ENCODE measurements at places on chromosomes 1 and 21.

GRCh38 chr1:21861602-21862429 lies 49.8 kb downstream of the LDLRAD2 start:
- DNase-seq = no peak

DNA sequence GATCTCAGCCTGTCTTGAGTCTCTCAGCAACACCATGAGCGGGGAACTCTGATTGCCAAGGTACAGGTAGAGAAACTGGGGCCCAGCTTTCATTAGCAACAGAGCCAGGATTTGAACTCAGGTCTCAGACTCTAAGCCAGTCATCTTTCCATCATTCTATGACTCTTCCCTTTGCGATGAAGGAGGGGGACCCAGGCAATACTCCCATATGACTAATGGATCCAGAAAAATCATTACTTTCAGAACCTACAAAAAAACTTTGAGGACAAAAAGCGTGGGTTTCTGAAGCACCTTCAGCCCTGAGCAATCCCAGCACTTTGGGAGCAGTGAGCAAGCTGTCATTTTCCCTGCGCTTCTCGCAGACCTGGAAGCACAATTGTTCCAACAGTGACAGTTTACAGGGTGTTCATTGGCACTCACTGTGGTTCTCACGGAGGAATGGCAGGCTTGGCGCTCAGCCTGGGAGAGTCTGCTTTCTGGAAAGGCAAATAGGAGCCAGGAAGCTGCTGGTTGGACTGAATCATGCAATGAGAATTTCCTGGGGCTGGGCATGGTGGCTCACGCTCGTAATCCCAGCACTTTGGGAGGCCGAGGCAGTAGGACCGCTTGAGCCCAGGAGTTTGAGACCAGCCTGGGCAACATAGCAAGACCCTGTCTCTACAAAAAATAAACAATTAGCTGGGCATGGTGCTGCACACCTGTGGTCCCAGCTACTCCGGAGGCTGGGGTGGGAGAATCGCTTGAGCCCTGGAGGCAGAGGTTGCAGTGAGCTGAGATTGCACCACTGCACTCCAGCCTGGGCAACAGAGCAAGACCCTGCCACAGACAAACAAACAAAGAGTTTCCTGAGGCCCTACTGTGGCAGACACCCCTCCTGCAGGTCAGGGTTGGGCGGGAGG lies 40.1 kb downstream of the SLC2A7 start:
- no peak for DNase-seq

DNA sequence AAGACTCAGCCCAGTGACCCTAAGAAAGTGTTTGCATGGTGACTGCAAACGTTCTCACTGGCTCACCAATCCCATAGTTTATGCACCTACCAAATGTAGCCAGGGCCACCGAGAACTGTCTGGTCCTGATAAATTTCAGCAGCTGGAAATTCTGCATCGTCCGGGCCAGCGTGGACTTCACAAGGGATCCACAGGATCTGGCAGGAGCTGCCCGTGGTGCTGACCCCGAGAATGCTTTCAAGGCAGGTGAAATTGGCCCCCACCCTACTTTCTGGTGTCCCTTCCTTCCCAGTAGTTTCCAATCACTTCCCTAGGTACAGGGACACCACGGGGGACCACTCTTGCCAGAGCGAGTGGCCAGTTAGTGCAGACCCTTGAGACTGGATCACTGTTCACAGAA lies 26.2 kb downstream of the UBASH3A start:
- no peak for DNase-seq

DNA sequence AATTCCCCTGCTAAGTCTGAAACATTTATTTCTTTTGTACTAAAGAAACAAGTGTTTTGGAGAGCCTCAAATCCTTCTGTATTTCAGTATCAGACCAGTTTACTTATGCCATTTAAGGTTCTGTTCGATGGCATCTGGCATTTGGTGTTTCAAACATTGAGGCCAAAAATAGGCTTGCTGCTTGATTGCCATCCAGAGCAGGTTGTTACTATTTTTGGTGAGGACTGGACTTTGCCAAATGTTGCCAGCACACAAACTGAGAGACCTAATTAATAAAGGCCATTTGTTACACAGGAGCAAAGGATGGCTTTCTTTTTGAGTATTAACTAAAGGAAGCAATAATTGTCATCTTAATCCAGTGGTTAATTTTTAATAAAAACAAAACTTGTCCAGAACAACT lies 26.2 kb downstream of the VPS45 start:
- no peak for DNase-seq

DNA sequence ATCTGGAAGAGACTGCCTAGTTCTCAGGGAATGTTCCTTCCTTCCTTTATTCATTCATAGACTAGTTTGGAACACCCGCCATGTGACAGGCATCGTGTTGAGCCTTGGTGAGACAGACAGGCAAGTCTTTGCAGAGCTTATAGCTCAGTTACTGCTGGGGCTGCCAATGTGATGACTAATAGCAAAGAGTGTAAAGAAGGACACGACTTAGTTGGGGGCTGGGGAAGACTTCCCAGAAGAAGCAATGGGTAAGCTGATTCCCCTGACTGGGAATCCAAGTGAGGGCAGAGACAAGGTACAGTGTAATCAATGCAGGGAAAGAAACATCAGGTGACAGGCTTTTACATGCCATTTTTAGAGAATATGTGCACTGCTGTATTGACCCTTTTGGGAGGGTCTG lies 51.2 kb downstream of the TENT5C start:
- DNase-seq = no peak
